ENCODE measurements at places on chromosomes 7 and 10.

- DNase-seq, result no peak
Observed at GRCh38 chr10:110411047-110411410, 86.7 kb upstream of the DUSP5 start.

DNA sequence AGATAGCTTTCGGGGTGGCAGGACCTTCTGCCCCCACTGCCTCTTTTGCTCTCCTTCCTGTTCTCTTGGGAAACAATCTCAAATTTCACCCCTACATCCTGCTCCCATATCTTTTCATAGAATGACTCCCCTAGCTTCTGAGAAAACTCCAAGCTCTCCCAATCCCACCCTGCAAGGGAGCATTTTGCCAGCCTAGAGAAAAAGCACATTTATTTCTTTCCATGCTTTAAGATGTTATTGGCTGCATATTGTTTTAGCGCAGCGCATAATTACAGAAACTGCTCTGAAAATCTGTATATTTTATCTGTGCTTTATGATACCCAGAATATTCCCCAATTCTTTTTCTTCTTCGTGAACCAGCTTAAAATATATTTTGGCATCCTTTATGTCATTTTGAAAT lies 601.3 kb downstream of the KCNMA1 start:
- DNase-seq, result no peak

DNA sequence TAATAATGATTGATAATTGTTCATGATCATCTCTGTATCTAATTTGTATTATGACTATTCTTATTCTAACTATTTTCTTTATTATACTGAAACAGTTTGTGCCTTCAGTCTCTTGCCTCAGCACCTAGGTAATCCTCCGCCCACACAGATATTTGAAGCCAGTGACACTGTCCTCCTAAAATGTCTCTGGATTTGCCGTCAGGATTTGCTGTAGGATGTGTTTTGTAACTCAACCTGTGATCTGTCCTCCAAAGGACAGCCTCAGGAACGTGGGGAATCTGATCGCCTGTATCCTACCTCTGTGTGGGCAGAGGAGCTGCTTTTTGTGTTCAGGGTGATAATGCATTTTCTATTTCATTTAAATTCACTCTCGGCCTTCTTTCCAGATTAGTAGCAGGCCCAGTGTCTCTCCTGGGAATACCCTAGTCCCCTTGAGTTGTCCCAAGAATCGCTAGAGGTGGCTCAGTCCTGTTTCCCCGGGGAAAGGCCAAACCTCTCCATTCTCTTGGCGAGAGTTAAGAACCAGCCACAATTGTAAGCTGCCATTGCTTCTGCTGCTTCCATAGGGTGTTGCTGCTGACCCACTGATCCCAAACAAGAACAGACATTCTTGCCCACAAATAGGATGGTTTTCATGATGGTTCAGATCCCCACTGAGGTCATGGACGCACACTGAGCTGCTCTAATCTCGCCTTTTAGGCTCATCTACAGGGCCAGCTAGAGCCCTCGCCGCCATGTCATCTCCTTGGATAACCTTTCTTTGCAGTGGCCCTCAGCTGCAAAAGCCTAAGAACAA lies 136.2 kb upstream of the KCNMA1 start:
- no peak for DNase-seq

GRCh38 chr10:50576245-50576815 lies 47.4 kb downstream of the SGMS1 start:
- no peak for DNase-seq

- peak; percentile 53 for DNase-seq
Observed at GRCh38 chr7:126803060-126803665, 449.6 kb downstream of the GRM8 start.

DNA sequence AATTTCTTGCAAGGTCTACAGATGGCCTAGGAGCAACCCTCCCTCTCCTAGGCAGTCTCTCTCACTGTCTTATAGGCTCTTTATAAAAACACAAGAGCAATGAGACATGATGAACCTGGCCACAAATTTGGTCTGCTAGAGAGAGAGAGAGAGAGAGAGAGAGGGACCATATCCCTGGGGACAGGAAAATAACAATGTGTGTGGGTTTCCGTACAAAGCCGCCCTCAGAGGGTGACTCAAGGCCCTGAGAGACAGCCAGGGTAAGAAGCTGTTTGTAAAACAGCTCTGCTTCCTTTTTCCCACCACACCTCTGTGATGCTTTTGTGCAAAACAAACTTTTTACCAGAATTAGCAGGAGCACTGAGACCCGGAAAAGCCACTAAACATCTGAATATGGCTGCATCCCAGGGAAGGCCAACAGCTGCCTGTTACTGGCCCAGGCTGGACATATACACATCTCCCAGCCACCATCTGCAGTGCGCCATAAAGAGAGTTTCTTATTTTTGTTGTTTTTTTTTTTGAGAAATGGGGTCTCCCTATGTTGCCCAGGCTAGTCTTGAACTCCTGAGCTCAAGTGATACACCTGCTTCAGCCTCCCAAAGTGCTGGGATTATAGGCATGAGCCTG lies 18.4 kb downstream of the GIMAP5 start:
- DNase-seq, result peak; percentile 89

DNA sequence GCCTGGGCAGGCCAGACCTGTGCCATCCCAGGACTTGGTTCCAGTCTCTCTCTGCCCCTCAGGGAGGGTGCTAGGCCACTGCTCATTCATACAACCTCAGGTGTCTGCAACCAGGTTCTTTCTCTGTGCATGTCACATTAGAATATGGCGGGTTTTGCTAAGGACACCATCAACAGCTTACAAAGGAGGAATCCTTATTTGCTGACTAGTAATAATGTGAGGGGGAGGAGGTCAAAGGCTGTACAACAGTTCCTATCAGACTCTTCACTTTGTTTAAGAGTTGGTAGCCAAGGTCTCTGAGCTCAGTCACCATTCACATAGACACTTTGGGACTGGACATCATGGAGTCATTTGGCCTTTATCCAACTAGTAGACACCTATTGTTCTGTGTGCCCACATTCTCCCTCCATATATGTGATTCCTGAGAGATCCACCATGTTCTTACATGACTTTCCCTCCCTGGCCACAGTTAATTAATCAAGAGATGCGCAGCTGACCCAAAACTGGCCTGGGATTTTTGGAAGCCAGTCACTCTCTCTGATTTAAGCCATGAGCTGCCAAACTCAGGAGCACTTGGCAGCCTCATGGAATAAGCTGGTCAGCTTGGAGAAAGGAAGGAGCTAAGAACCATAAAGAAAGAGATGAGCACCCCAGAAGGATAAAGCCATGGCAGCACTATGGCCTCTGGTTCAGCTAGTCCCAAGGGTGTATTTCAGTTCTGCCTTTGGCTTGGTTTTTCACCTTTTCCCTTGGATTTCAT lies 51.2 kb downstream of the DPCD start:
- DNase-seq, result no peak

GRCh38 chr7:149427096-149427680 lies 33.7 kb downstream of the ZNF777 start:
- DNase-seq, result no peak

- DNase-seq, result no peak
Observed at GRCh38 chr10:14008740-14009080, 322.0 kb downstream of the FRMD4A start.

DNA sequence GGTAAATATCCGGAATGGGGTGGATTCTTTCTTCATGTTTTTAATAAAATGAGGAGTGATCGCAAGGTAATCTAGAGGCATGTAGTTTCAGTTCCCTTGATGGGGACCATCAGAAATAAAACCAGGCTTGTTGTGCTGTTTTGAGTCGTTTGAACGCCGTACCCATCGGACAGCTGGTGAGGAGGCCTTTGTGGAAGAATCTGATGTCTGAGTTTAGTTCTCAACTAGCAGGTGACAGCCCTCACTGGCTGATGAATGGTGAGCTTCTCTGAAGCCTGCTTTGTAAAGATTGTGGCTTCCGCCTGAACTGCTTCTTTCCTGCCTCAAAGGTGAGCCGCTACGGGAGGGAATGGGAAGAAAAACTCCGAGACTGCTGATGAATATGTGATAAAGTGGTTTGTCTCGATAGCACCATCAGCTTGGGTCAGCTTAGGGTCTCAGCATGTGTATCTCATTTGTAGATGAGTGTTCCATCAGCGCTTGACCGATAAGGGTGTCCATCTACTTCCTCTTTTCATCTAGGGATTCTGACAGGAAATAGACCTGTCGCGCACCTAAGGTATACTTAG lies 977 bp downstream of the TMEM248 start:
- peak; percentile 62 for DNase-seq

DNA sequence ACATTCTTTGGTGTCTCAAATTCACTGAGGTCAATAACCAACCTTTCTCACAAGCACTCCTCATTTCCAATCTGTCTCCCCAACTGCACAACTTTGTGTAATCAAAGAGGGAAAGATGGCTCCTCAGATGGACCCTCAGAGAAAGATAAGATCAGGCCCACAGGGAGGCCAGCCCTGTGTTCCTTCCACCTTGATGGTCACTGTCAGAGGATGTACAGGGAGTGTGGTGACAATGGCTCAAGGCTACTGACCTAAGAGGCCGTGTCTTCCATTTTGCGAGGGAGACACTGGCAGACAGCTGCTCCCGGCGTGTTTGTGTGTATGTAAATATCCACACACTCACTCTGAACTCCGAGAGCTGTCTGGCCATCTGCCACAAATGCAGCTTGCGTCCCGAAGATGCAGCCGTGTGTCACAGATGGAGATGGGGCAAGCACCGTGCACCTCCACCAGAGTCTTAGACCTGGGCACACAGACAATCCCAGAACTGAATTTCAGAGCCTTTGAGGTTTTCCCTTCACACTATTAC lies 712.1 kb upstream of the NRP1 start:
- DNase-seq, result no peak

Measured in DND-41 (cell line).